SJCRH30 (cell line): ENCODE measurements at places on chromosomes 11 and 22. TPM values are rescaled to one million over a fixed set of nuclear protein-coding genes. Genes with fewer than 3 reads are reported as not detected.

RAB36 gene
- total RNA-seq = not detected in 2 replicates

PLAAT2 gene
- total RNA-seq = not detected in 2 replicates

MAPK8IP2 gene
- 0.48 and 0.99 TPM in 2 replicates for total RNA-seq

LARGE1 gene
- 23.2 and 23.5 TPM in 2 replicates for total RNA-seq

UPK2 gene
- not detected in 2 replicates for total RNA-seq

KDM4E gene
- not detected in 2 replicates for total RNA-seq

DNA sequence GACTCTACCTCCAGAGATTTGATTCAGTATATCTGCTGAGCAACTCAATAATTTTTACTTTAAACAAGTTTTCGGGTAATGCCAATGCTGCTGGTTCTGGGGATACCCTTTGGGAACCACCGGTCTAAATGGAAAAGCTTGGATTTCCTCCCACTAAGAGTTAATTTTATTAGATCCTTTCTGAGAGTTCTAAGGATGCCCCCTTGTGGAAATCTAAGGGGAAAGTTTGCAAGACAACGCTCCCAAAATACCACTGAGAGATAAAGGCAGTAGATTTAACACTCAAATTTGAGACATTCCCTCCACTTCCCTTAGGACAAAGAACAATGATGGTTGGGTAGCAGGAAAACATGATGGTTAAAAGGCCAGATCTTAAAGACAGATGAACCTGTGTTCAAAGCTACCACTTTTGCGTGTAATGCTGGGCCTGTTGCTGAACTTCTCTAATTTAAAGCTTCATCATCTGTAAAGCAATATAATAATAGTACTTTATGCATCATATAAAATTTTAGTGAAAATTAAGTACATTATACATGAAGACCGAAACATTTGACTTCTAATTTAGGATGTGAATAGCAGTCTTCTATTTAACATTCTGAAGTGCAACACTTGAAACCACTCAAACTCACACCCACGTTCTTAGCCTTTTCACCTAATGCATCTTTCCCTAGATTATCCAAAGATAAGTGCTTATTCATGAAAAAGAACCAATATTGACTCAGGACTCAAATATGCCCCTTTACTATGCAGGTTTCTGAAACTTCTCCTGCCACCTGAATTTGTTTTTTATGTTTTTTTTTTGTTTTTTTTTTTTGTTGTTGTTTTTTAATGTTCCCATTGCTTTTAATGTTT, 110.1 kb upstream of the LUZP2 start:
- peak; percentile 7 for DNase-seq

DNA sequence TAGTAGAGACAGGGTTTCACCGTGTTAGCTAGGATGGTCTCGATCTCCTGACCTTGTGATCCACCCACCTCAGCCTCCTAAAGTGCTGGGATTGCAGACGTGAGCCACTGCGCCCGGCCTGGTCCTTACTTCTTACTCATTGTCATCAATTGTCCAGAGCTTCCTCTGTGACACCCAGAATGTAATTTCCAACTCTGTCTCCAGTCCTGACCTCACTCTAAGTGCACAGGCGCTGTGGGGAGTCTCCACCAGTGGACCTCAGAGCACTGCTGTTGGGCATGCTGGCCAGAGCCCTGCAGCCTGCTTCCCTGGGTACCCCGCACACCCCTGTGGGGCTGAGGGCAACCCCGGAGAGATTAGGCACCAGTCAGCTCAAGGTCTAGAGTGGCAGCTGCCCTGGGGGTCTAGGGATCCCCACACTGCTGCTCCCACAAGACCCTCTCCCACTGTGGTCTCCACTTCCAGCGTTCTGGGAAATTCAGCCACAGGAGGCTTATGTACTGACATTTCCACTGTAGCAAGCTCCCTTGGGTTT, 1140.3 kb downstream of the TBC1D22A start:
- DNase-seq = no peak

- DNase-seq = no peak
These were observed 19.4 kb upstream of the TMA7B start for GRCh38 chr22:39940757-39941305.

DNA sequence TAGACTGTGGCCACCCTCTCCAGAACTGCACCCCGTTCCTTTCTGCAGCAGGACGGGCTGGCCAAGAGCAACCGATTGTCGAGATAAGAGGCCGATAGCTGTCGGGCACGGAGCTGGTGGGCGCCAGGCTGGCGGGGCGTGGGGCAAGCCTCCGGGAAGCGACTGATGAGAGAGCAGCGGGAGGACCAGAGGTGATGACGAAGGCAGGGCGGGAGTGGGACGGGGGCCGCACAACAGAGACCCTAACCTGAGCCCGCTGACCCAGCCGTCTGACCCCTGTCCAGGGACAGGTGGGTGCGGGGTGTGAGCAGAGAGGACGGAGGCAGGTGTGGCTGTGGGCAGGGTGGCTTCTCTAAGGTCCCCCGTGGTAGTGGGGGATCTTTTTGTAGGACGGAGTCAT, 7.3 kb upstream of the BRSK2 start:
- no peak for DNase-seq

DNA sequence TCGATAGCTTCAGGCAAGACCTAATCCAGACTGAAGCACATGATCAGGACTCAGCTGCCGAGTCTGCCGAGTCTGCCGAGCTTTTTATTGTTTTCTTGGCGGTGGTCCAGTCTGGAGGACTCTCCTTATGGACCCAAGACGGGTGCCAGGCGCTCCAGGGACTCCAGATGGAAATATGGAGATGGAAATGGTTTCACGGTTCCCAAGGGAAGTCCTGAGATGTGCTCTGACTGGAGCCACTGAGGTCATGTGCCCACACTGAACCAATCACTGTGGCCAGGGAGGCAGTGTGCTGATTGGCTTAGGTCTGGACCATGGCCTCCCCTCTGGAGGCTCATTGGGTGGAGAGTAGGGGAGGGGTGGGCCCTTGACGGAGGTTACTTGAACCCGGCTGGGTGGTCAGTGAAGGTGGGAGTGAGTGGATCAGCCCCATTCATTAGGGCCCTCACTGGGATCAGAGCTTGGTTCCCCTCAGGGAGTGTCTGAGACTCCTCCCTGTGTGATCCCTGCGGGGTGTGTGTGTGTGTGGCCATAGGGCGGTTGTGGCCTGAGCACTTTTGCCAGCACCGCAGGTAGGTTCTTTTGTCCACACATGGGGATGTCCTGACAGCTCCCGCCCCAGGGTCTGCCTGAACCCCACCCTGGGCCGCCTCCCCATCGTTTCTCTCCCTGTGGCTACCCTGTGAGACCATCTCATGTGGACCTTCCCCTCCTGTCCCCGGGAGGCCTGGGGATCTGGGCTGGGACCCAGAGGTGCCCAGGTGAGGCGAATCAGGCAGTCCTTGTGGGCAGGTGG, 14.0 kb downstream of the RPS6KA4 start:
- peak; percentile 99 for DNase-seq

GRCh38 chr22:29216873-29217666, 11.4 kb downstream of the EMID1 start:
- peak; percentile 49 for DNase-seq

GRCh38 chr11:64225608-64226506, at the start of the genes NUDT22 and TRPT1:
TSS of gene NUDT22 (plus strand) at chr11:64226274. CDS start at chr11:64226653, 379 bp downstream.
TSS of gene TRPT1 (minus strand) at chr11:64226186. CDS start at chr11:64225860, 326 bp downstream.
- peak; percentile 90 for DNase-seq

- DNase-seq = no peak
These were observed 16.1 kb downstream of the MFNG start for GRCh38 chr22:37470087-37470445.

GRCh38 chr11:91624021-91624420, 600.6 kb upstream of the FAT3 start:
- no peak for DNase-seq

- DNase-seq = no peak
These were observed 111.5 kb upstream of the RRM1 start for GRCh38 chr11:3983101-3983500.

- DNase-seq = peak; percentile 38
These were observed 12.9 kb upstream of the MUC6 start for GRCh38 chr11:1049431-1049891.

GRCh38 chr11:73999581-74000306, 9.1 kb downstream of the UCP3 start:
- no peak for DNase-seq

- DNase-seq = peak; percentile 81
These were observed 82.3 kb upstream of the EED start for GRCh38 chr11:86162239-86162638.

GRCh38 chr22:20486229-20486628, 9.4 kb downstream of the KLHL22 start:
- DNase-seq = no peak

- no peak for DNase-seq
These were observed 12.8 kb upstream of the PHF21A start for GRCh38 chr11:46134061-46134460.
